ENCODE measurements at places on chromosomes 16 and 17. TPM values are rescaled to one million over a fixed set of nuclear protein-coding genes. Genes with fewer than 3 reads are reported as not detected.
A peak's percentile ranks its signal among the peaks of the same experiment; 100 is the strongest.

The SCIMP gene
- polyA plus RNA-seq: 2.0 TPM

The OR1F1 gene
- not detected for polyA plus RNA-seq

The HASPIN gene
- polyA plus RNA-seq: 3.2 TPM

The KRT15 gene
- polyA plus RNA-seq: 1.7 TPM

DNA sequence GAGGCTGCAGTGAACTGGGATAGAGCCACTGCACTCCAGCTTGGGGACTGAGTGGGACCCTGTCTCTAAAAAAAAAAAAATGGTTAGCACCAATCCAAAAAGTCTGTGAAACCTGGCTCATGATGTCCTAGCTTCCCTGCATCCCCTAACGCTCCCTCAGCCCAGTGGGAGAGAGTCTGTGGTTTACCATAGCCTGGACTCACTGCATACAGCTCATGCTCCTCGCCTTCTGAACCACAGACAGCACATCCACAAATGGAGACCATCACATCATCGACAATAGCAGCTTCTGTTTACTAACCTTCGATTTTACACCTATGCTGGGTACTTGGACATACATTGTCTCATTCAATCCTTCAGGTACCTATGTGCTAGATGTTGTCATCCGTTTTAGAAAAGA, 43.6 kb downstream of the NLRC5 start:
- no peak for DNase-seq

GRCh38 chr17:30234964-30235363, 533 bp downstream of the SLC6A4 start:
- no peak for DNase-seq

GRCh38 chr17:58084317-58084981, 1.2 kb downstream of the DYNLL2 start:
- DNase-seq: no peak

DNA sequence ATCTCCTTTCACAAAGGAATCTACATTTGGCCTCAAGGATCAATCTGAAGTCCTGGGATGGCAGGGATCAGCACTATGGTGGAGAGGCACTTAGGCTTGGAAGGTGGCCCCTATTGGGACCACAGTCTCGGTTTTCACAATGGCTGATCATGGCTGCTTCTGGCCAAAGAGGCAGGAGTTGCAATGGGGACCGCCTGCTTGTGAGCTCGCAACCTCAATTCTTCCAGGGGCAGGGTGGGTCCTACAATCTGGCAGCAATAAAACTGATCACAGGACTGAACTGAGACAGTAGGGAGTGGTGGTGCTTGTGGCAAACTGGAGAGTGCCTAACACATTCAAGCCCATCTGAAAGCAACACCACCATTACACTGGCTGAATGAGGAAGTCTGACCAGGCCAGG, 83.1 kb downstream of the NETO2 start:
- DNase-seq: no peak

DNA sequence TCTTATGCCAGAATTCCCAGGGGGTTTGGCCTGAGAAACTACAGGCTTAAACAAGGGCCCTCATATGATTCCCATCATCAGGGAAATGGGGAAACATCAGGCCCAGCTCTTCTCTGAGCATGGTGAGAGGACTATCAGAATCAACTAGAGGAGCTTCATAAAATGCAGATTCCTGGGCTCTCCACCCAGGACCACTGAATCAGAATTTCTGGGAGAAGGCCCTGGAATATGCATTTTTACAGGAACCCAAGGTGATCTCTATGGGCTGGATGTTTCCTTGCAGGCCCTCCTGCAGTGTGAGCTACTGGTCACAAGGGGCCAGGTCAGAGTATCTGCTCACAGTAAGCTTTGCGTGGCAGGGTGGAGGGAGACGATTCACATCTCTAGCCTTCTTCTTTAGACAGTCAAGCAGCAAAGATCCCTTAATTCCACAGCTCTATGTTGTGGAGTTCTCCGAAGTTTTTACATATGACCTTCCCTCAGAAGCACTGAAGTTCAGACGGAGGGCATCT, 38.8 kb upstream of the HOXB13 start:
- no peak for DNase-seq

DNA sequence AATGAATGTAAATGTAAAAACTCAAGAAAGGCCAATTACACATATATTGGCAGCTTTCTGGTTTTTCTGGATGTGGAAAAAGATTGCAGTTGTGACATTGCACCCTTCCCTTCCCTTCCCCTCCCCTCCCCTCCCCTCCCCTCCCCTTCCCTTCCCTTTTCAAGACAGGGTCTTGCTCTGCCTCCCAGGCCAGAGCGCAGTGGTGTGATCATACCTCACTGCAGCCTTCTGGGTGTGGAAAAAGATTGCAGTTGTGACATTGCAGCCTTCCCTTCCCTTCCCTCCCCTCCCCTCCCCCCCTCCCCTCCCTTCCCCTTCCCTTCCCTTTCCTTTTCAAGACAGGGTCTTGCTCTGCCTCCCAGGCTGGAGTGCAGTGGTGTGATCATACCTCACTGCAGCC, 41.7 kb downstream of the PIK3R5 start:
- no peak for DNase-seq

DNA sequence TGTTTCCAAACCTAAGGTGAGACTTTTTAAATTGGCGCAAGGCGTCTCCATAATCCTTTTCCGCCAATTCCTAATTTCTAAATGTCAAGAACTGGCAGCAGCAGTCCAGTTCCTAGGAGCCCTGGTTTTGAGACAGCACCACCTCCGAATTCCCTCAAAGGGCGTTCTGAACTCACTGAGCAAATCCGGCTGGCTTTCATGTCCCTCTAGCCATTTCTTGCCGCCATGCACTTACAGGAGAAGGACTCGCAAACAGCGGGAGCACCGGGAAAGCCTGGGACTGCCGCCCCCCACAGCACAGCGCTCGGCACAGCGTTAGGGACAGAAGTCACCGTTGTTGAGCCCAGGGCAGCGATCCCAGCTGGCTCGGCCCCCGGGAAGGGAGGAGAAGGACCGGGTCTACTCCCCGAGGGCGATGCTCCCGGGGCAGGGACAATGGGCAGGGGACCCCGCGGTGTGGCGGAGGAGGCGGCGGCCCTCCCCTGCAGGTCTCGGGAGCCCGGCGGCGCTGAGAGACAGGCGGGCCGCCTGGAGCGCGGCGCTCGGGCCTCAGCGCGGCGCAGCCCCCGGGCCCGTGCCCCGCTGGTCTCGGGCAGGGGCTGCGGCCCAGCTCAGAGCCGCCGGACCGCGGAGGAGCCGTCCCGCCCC, 545 bp downstream of the ARHGAP17 start:
- DNase-seq: peak; percentile 56

- peak; percentile 81 for DNase-seq
Measured at GRCh38 chr17:75128694-75129505, 2.6 kb downstream of the NT5C start.

DNA sequence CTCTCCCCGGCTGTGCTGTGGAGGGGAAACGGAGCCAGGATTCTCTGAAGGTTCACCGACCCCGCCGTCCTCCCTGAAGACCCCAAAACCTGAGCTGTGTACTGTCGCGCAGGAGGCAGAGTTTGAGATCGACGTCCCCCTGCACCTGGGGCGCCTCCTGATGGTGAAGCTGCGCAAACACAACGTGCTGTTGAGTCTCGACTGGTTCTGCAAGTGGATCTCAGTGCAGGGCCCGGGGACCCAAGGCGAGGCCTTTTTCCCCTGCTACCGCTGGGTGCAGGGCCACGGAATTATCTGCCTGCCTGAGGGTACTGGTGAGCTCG, 62.6 kb upstream of the TEKT1 start:
- DNase-seq: no peak

DNA sequence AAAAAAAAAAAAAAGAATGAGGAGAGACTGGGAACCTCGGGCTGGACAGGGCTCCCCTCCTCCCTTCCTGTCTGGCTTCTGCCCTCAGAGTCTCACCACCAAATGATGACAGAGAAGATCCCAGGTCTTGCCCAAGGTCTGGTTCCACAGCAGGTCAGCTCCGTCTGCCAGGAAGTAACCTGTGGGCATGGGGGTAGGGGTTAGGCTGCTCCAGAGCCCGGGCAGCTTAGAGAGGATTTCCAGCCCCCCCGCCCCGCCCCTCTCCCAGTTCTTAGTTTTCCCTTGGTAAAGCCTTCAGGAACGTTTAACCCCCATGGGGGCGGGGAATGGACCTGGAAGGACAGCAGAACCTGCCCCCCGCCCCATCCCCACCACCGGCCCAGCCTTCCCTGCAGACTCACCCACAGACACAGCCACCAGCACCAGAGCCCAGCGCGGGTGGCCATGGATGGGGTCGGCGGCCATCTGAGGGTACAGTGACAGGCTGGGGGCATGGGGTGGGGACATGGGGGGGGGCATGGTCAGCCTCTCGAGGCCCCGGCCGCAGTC, 700 bp downstream of the TLCD2 start:
- no peak for DNase-seq

All from left lung (tissue), 14 donors.